H9 (cell line): ENCODE measurements at places on chromosomes 16 and 17. TPM values are rescaled to one million over a fixed set of nuclear protein-coding genes. Genes with fewer than 3 reads are reported as not detected.

The CPHXL2 gene
- not detected in 2 replicates for total RNA-seq

The THRA gene
- 9.8 and 10.1 TPM in 2 replicates for total RNA-seq

The KRT27 gene
- not detected in 2 replicates for total RNA-seq

The PERCC1 gene
- not detected in 2 replicates for total RNA-seq

The SLC35G6 gene
- total RNA-seq, result not detected in 2 replicates

The CCL14 gene
- not detected in 2 replicates for total RNA-seq

The MYL4 gene
- 0.26 and 0.66 TPM in 2 replicates for total RNA-seq

The ABCC12 gene
- 0.09 TPM in 1 of 2 replicates, not detected in the other for total RNA-seq

The CNTD1 gene
- not detected in 2 replicates for total RNA-seq

The YBX2 gene
- total RNA-seq, result 24.0 and 26.0 TPM in 2 replicates

GRCh38 chr17:39194089-39194984 lies 3.1 kb downstream of the CACNB1 start:
- peaks cover 4% of the 10 kb centered on the region; the same call in 1 of the 2 replicates for H3K27me3 ChIP-seq
- DNase-seq, result peak; percentile 93
- H3K4me3 ChIP-seq, result peak overlapping the region; percentile 74
- no peak overlapping the region for H3K27ac ChIP-seq
- peaks cover 29% of the 10 kb centered on the region for H3K36me3 ChIP-seq

DNA sequence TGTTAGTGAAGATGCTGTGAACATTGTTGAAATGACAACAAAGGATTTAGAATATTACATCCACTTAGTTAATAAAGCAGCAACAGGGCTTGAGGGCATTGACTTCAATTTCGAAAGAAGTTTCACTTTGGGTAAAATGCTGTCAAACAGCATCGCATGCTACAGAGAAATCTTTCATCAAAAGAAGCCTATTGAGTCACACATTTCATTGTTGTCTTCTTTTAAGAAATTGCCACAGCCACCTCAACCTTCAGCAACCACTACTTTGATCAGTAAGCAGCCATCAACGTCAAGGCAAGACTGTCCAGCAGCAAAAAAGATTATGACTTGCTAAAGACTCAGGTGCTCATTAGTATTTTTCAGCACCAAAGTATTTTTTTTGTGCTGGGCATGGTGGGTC lies 13.2 kb upstream of the MAP2K6 start:
- no peak for DNase-seq
- H3K27me3 ChIP-seq, result no peaks in the 10 kb centered on the region
- H3K4me1 ChIP-seq, result no peaks in the 10 kb centered on the region
- no peak overlapping the region for H3K4me3 ChIP-seq
- H3K27ac ChIP-seq, result no peak overlapping the region

DNA sequence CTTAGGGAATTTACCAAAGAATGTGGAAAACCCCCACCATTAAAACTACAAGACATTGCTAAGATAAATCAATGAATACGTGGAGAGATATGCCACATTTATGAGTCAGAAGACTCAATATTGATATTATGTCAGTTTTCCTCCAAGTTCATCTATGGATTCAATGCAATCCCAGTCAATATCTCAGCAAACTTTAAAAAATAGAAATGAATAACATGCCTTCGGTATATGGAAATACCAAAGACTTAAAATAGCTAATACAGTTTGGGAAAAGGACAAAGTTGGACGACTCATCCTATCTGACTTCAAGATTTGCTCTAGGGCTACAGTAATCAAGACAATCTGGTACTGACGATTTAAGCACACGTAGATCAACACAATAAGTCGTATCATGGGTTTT lies 31.2 kb downstream of the PIK3R5 start:
- no peak overlapping the region for H3K4me3 ChIP-seq
- H3K27ac ChIP-seq, result no peak overlapping the region
- H3K4me1 ChIP-seq, result no peaks in the 10 kb centered on the region
- no peaks in the 10 kb centered on the region for H3K27me3 ChIP-seq
- peaks cover 4% of the 10 kb centered on the region; the same call in 1 of the 3 replicates for H3K36me3 ChIP-seq

DNA sequence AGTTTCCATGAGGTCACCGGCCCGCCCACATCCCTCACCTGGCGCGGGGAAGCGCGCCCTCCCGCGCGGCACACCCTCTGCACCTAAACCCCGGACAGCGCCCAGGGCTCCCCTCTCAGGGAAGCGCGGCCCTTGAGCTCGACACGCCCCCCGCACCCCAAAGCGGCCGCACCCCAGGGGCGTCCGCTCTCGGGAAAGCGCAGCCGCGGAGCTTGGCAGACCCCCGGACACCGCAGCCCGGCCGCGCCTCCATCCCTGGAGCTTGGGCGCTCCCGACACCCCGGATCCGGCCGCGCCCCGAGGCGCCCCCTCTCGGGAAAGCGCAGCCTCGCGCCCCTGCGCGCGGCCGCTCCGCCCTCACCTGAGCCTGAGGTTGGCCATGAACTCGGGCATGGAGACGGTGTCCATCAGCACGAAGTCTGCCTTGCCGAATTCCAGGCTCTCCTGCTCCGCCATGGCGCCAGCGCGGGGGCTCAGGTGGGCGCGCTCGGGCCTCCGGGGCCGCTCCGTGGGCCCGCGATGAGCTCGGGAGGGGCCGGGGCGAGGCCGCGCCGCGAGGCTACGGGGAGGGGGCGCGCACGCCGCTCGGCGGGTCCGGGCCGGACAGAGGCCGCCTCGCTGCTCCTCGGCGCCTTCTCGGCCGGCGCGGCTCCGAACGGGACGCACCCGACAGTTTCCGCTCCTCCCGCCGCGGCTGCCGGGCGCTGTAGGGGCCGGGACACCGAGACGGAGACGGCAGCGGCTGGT lies at the start of gene MYO1D:
Gene MYO1D (minus strand): TSS at position 708 of the 747 bp plus-strand sequence. CDS start 252 bp downstream, at position 456.
- H3K27ac ChIP-seq, result peak within 1 kb of the TSS; percentile 33
- no peaks in the 10 kb centered on the region for H3K4me1 ChIP-seq
- peak; percentile 83 for DNase-seq
- H3K27me3 ChIP-seq, result no peaks in the 10 kb centered on the region
- peaks cover 2% of the 10 kb centered on the region for H3K36me3 ChIP-seq
- peak within 1 kb of the TSS; percentile 88 for H3K4me3 ChIP-seq

GRCh38 chr16:49452578-49452977 lies 79.0 kb downstream of the C16orf78 start:
- no peaks in the 10 kb centered on the region for H3K27me3 ChIP-seq
- no peaks in the 10 kb centered on the region for H3K36me3 ChIP-seq
- H3K4me3 ChIP-seq, result peak overlapping the region; percentile 25; the same call in 1 of the 3 replicates
- H3K4me1 ChIP-seq, result 0 out of 2 replicates have a peak, but pooled peaks cover 8% of the 10 kb centered on the region

GRCh38 chr16:50568187-50568815 lies 20.1 kb downstream of the NKD1 start:
- H3K4me3 ChIP-seq, result no peak overlapping the region
- H3K27ac ChIP-seq, result no peak overlapping the region
- H3K27me3 ChIP-seq, result no peaks in the 10 kb centered on the region
- DNase-seq, result no peak
- H3K36me3 ChIP-seq, result no peaks in the 10 kb centered on the region

- no peak for DNase-seq
- no peaks in the 10 kb centered on the region; the same call in 1 of the 2 replicates for H3K4me1 ChIP-seq
- H3K4me3 ChIP-seq, result no peak overlapping the region
These were observed 13.0 kb upstream of the DPEP1 start for GRCh38 chr16:89600427-89600826.

GRCh38 chr17:82051776-82052637 lies at the start of the genes GPS1 and RFNG:
GPS1 (plus strand) TSS chr17:82051898; CDS start chr17:82051932, 34 bp downstream.
RFNG (minus strand) TSS chr17:82051811; CDS start chr17:82051766, 45 bp downstream.
- H3K36me3 ChIP-seq, result peaks cover 42% of the 10 kb centered on the region
- peak within 1 kb of the TSS; percentile 93 for H3K4me3 ChIP-seq
- H3K4me1 ChIP-seq, result no peaks in the 10 kb centered on the region
- no peak within 1 kb of the TSS for H3K27ac ChIP-seq
- H3K27me3 ChIP-seq, result no peaks in the 10 kb centered on the region
- DNase-seq, result peak; percentile 75

- no peak overlapping the region for H3K27ac ChIP-seq
- H3K4me3 ChIP-seq, result no peak overlapping the region
- no peak for DNase-seq
These were observed 13.2 kb upstream of the MRTFB start for GRCh38 chr16:14057878-14058382.

- H3K27ac ChIP-seq, result no peak overlapping the region
- no peaks in the 10 kb centered on the region for H3K36me3 ChIP-seq
- no peaks in the 10 kb centered on the region for H3K27me3 ChIP-seq
- DNase-seq, result no peak
These were observed 23.9 kb downstream of the TTYH2 start for GRCh38 chr17:74237321-74237720.

- peaks cover 3% of the 10 kb centered on the region for H3K36me3 ChIP-seq
- no peaks in the 10 kb centered on the region; the same call in 1 of the 2 replicates for H3K4me1 ChIP-seq
- DNase-seq, result no peak
- peak overlapping the region; percentile 84 for H3K4me3 ChIP-seq
- H3K27ac ChIP-seq, result no peak overlapping the region
These were observed 26.6 kb downstream of the MRC2 start for GRCh38 chr17:62653826-62654761.

GRCh38 chr16:56617212-56618085 lies 8.1 kb upstream of the MT1E start:
- H3K27me3 ChIP-seq, result peaks cover 44% of the 10 kb centered on the region; the same call in 1 of the 2 replicates
- H3K36me3 ChIP-seq, result peaks cover 2% of the 10 kb centered on the region; the same call in 1 of the 2 replicates
- H3K4me3 ChIP-seq, result peak overlapping the region; percentile 89

DNA sequence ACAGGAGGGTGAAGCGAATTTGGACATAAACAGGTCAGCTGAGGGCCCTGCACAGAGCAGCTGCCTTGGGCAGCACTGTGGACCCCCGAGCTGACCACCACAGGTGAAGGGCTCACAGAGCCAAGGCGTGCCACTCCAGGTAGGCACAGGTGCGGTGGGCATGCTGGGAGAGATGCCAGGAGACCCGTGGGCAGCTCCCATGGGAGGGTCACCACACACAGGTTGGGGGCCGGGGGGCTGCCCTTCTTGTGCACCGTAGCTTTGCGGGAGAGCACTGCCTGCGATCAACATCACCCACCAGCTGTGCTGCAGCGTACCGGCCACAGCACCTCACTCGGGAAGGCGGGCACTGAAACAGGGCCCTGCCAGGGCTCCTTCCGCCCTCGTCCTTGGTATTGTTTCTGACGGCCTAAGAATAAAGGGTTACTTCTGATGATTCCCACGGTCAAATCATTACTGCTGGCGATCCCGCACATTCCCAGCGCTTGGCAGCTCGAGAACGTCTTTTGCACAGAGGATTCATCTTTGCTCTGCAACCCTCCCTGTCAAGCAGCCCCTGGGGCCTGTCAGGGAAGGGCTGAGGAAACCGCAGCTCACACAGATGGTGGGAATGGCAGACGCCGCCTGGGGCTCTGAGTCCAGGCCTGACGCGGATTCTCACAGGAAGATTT lies 181.7 kb downstream of the BANP start:
- H3K4me3 ChIP-seq, result no peak overlapping the region
- H3K4me1 ChIP-seq, result no peaks in the 10 kb centered on the region
- H3K27ac ChIP-seq, result no peak overlapping the region
- no peak for DNase-seq
- peaks cover 5% of the 10 kb centered on the region for H3K36me3 ChIP-seq

- no peak overlapping the region for H3K27ac ChIP-seq
- no peaks in the 10 kb centered on the region for H3K27me3 ChIP-seq
- no peaks in the 10 kb centered on the region for H3K36me3 ChIP-seq
- no peaks in the 10 kb centered on the region for H3K4me1 ChIP-seq
These were observed 44.8 kb upstream of the NFAT5 start for GRCh38 chr16:69520800-69521602.

DNA sequence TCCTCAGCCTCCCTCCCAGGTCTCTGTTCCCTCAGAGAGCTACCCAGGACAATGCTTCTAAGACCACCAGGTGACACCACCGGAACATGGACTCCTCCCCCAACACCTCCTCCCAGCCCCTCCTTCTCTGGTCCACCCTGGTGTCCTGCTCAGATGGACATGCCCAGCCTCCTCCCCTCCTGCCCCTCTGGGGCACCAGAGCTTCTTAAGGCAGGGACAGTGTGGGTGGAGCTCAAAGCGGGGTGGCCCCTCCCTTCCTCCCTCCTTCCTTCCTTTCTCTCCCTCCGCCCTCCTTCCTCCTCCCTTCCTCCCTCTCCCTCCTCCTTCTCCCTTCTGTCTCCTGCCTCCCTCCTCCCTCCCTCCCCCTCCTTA lies 22.7 kb downstream of the TRPV3 start:
- peaks cover 2% of the 10 kb centered on the region; the same call in 1 of the 2 replicates for H3K4me1 ChIP-seq
- H3K36me3 ChIP-seq, result no peaks in the 10 kb centered on the region
- no peak overlapping the region for H3K4me3 ChIP-seq
- no peak overlapping the region for H3K27ac ChIP-seq
- peak; percentile 90 for DNase-seq

DNA sequence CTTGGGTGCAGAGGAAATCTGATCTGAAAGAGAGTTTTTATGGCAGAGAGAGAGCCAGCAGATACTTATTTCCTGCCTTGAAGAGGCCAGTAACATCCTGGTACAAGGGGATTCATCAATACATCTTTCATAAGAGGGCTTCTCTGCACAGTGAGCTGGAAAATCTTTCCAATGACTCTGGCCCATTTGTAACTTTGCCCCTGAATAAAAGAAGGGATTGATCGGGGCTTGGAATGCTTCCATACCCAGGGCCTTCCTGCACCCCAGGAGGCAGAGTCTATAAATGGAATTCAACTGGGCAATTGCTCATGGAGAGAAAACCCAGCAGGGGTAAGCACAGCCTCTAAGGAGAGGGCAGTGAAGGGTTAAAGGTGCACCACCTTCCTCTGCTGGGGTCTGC lies 163.3 kb downstream of the XYLT1 start:
- no peaks in the 10 kb centered on the region for H3K36me3 ChIP-seq
- H3K4me1 ChIP-seq, result peaks cover 16% of the 10 kb centered on the region; the same call in 1 of the 2 replicates
- no peak for DNase-seq
- no peak overlapping the region for H3K4me3 ChIP-seq
- H3K27me3 ChIP-seq, result no peaks in the 10 kb centered on the region
- no peak overlapping the region for H3K27ac ChIP-seq

- no peak overlapping the region for H3K27ac ChIP-seq
- peaks cover 2% of the 10 kb centered on the region; the same call in 2 of the 3 replicates for H3K36me3 ChIP-seq
- no peak for DNase-seq
- no peaks in the 10 kb centered on the region for H3K4me1 ChIP-seq
- no peaks in the 10 kb centered on the region for H3K27me3 ChIP-seq
These were observed 16.4 kb downstream of the RAD51D start for GRCh38 chr17:35103271-35103670.

GRCh38 chr17:82424001-82424862 lies 5.8 kb upstream of the OGFOD3 start:
- no peak overlapping the region; the same call in 2 of the 3 replicates for H3K4me3 ChIP-seq
- no peaks in the 10 kb centered on the region for H3K27me3 ChIP-seq
- DNase-seq, result peak; percentile 69
- no peak overlapping the region for H3K27ac ChIP-seq
- H3K4me1 ChIP-seq, result no peaks in the 10 kb centered on the region; the same call in 1 of the 2 replicates

DNA sequence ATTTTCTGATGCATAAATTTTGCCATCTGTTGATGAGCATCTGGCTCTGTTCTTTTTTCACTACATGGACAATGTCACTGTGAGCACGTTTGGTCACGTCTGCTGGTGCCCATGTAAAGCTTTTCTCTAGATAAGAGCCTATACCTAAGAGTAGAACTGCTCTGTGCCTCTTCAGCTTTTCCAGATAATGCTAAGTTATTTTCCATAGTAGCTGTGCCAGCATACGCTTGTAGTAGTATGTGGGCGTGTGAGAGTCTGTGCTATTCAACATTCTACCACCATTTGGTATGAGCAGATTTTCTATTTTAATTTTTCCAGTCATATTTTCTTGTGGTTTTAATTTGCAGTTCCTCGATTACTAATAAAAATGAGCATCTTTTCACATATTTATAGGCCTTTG lies 33.2 kb downstream of the VPS35L start:
- no peak for DNase-seq
- no peaks in the 10 kb centered on the region for H3K4me1 ChIP-seq
- no peak overlapping the region for H3K27ac ChIP-seq
- peaks cover 7% of the 10 kb centered on the region; the same call in 2 of the 3 replicates for H3K36me3 ChIP-seq
- no peaks in the 10 kb centered on the region for H3K27me3 ChIP-seq
